ENCODE measurements at places on chromosomes 2 and 18.

DNA sequence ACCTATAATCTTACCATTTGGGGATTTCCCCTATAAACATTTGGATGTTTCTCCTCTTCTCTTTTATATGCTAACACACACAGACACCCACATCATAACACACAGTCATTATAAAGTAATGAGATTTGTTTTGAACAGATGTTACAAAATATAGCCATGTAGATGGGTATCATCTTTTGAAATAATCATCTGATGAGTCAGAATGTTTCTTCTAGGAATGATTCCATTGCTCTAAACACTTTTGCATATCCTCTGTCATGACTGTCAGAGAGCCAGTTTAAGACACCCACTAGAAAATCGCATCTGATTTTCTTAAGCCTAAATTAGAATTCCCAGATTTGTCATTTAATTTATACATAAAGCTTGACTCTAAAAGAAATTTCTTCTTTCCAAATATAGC is 442.6 kb downstream of the CMPK2 start:
- DNase-seq = no peak

DNA sequence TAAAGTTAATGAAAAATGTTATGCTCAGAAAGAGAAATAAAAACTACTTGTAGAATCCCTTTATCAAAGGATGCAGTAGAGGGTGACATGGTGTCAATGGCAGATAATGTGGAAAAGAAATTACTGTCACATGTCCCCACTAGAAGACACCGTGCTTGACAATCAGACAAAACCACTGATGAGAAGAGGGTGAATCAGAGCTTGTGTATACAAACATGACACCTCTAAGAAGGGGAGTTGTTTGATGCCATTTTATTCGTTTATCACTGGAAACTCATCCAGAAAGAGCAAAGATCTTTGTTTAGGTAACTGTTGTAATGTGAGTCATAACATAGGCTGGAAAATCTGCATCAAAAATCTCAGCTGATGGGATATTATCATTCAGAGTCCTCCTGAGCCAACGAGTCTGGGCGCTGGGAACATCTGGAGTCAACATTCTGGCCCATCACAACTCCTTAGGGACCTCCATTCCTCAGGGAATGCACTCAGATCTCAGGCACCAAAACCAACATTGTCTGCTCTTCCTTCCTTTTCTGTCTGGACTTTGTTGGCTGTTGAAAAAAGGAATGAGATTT is 49.5 kb upstream of the RAB12 start:
- DNase-seq = no peak

- DNase-seq = no peak
Observed at GRCh38 chr2:10397878-10398277, 50.2 kb downstream of the ODC1 start.

GRCh38 chr2:195722075-195722474 is 65.0 kb downstream of the SLC39A10 start:
- no peak for DNase-seq

GRCh38 chr18:43970656-43971055 is 693.4 kb upstream of the SYT4 start:
- no peak for DNase-seq

DNA sequence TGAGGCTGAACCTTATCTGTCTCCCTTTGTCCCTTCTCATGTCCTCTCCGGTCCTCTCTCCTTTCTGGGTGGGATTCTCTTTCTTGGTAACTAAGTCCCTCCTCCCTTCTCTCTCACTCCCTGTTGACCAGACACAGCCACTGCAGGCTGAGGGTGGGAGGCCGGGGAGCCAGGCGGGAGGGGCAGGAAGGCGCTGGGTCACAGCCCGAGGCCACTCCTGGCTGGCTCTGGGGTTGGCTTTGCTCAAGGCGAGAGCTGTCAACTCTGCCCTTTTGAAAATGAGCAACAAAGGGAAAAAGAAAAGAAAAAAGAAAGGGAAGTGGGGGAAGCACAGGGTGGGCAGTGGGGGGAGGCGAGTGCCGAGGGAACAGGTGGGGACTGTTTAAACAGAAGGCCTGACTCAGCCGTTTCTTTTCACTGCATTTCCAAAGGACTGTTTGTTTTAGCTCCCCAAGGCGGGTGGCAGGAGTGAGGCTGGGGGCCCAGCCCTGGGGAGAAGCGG is 70.5 kb upstream of the IGFBP5 start:
- DNase-seq = no peak

GRCh38 chr18:50287028-50287440 is 458 bp downstream of the CXXC1 start:
- no peak for DNase-seq

DNA sequence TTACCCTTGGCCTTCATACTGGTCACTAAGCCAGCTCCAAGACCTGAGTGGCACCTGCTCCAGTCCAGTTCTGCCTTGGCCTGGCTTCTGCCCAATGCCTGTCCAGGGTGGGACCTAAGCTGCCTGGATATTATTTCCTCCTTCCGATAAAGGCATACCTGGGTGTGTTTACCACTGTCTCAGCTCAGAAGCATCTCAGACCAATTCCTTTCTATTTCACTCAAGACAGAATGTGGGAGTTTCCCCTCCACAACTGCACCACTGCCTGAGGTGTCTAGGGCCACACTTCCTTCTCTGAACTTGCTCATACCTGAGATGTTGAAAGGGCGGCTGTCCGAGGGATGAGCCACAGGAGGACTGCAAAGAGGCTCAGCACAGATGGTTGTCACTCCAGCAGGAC is 18.4 kb upstream of the CAB39 start:
- DNase-seq = no peak

DNA sequence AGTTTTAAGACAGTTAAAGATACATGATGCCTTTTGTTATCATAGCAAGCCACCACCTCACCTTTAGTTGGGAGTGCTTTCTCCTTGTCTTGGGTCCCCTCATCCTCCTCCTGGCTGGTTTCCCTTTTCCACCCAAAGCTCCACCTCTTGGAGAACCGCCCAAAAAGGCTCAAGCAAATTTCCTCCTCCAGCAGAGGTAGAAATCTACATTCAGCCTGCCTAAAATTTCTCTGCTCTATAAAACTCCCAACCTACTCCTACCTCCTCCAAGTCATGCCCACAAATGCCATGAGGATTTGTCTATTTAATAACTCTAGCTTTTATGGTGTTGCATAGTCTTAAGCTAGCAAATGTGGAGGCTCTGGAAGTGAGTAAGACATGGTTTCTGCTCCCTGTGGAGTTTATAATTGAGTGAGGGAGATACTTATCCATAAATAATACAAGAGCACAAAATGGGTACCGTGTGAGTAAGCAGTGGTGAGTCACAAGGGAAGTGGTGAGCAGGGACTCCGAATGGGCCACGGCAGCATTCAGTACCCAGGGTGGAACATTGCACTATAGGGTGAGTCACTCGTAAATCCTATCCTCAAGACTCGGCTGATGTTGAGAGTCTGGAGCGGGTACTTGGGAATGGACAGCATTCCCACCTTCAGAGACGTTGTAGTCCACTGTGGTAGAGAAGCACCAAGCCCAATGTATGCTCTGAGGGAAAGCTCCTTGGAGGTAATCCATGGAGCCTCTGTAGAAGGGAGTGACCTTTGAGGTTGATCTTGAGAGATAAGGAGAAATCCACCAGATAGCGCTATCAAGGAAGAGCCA is 146.3 kb downstream of the RTN4 start:
- DNase-seq = no peak
